ENCODE measurements at places on chromosomes 3 and 15.
A peak's percentile ranks its signal among the peaks of the same experiment; 100 is the strongest.

DNA sequence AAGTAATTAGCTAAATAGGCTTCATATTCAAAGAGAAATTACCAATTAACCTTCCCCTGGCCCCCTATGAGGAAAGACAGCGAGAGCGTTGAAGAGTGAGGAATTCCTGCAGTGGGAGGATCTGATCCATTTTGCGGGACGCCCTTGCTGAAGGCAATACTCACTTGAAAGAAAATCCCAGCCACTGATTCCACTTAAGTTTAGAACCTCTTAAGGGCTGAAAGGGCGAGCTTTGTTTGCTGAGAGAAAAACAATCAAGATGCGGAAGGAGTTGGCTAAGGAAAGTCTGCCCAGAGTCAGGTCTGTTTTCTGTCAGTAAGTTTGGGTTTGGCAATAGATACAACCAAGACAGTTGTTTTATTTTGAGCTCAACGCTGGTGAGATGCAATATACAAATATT, 102.8 kb upstream of the GBE1 start:
- no peak for ATAC-seq

DNA sequence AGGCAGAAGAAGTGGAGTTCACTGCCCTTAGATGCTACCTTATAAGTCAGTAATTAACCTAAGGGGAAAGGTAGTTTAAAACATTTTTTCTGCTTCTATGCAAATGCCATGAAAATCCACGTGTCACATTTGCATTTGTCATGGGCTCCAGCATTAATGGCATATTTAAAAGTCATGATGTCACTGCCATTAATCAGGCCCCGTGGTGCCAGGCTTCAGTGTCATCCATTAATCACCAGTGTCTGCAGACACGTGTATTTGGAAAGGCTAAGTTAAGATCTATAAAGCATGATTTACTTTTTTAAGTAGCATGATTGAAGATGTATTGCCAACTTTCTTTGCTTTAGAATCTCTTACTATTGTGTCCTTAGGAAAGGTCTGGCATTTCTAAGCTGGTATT, 857.8 kb downstream of the TUSC7 start:
- no peak for ATAC-seq

- ATAC-seq, result peak; percentile 18
Measured at GRCh38 chr3:45841420-45841756, 531 bp downstream of the LZTFL1 start.

- ATAC-seq, result peak; percentile 44
Measured at GRCh38 chr3:170909129-170909903, 879 bp upstream of the EIF5A2 start.
